G401 (cell line): ENCODE measurements at places on chromosomes 3 and 15.

GRCh38 chr3:72961752-72962151, 34.9 kb upstream of the PPP4R2 start:
- no peak for DNase-seq

GRCh38 chr3:182704926-182705325, 88.4 kb upstream of the ATP11B start:
- DNase-seq, result no peak

DNA sequence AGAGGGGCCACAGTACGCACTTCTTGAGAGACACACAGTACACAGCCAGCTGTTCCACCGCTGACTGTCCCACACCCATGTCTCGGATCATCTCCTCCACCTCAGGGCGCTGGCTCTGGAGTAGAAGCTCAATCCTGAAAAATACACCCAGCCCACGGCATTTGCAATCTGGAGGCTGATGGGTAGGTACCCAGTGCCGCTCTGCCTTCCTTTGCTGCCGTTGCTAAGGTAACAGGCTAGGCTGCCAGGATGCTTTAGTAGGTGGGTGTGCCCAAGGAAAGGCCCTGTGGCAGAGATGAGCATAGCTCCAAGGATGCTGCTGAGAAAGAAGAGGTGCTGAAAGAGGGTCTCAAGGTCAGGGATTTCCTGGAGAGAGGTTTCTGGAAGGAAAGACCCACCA, 14.6 kb downstream of the TRAIP start:
- no peak for DNase-seq

DNA sequence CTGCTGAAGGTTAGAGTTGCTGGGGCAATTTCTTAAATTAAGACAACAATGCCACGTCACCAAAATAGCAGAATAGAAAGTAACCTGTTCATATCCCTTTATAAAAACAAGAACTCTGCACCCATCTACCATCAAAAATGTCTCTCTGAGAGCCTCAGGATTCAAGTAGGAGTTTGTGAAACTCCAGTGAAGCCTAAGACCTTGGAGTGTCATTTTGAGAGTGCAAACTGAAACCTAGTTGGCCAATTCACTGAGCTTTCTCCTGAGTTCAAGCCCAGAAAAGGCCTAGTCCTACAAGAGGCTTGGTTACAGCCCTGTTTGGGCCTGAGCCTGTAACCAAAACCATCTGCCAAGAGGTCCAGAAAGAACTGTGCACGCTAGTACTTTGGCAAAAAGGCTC, 335.1 kb downstream of the EFHB start:
- no peak for DNase-seq
